Left cardiac atrium (tissue), 4 donors: ENCODE measurements at places on chromosomes 2 and 18. TPM values are rescaled to one million over a fixed set of nuclear protein-coding genes. Genes with fewer than 3 reads are reported as not detected.

The MROH2A gene
- not detected for total RNA-seq

The MRPL30 gene
- 25.8 TPM for total RNA-seq

The GPN1 gene
- total RNA-seq, result 20.6 TPM

The NAT8 gene
- not detected for total RNA-seq

The PTPRM gene
- total RNA-seq, result 51.4 TPM

The RAD51AP2 gene
- total RNA-seq, result 0.18 TPM

The CYTIP gene
- 4.9 TPM for total RNA-seq
